ENCODE measurements at places on chromosomes 7 and 10.
A peak's percentile ranks its signal among the peaks of the same experiment; 100 is the strongest.

- no peak for DNase-seq
Observed at GRCh38 chr7:107938456-107939250, 47.7 kb downstream of the DLD start.

DNA sequence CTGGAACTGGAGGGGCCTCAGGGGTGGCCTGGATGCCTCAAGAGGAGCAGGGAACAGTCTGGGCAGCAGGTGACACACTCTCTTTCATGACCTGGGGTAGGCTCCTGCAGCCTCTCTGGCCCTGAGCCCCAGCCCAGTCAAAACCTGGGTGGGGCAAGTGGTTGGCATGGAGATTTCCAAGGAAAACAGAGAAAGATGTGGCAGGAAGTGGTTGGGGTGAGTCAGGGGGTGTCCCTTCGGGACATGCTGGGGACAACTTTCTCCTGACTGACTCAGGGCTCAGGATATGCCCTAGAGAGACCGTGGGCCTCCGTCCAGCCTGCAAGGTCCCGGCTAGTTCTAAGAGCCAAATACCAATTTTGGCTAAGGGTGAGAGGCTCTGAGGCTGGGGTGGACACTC, 2.9 kb downstream of the AQP1 start:
- no peak for DNase-seq

DNA sequence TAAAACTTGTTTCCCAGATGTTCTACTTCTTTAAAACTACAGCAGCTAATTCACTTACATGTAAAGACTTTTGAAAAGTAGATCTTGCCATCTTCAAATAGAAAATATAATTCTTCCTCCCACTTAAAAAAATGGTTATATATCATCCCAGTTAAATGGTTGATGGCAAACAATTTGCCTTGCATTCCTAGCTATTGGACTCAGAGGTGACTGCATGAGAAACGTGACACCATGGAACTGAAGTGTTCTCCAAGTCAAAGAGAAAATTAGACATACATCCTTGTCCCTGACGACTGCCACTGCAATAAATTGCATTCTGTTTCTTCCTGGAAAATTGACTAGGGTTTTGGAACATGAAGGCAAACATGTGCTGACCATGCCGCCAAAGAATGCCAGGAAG, 95.0 kb upstream of the POM121L12 start:
- no peak for DNase-seq

DNA sequence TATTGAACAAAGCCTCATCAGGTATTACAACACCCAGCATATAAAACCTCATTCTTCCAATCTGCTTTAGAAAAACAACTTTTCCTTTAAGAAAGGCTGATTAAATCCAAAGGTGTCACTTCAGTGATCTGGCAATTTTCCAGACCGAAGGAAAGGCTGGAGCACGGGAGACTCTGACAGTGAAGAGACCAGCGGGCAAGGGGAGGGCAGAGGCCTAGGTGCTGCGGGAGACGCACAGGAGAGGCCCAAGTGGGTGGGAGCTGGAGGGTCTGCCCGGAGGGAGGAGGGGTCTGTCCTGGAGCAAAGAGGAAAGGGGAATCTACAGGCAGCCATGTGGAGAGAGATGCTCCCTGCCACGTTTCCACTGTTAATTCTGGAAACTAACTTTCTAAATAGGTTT, 24.3 kb upstream of the PPP2R2D start:
- DNase-seq: no peak

- no peak for DNase-seq
Observed at GRCh38 chr10:52541006-52541473, 227.0 kb downstream of the DKK1 start.

DNA sequence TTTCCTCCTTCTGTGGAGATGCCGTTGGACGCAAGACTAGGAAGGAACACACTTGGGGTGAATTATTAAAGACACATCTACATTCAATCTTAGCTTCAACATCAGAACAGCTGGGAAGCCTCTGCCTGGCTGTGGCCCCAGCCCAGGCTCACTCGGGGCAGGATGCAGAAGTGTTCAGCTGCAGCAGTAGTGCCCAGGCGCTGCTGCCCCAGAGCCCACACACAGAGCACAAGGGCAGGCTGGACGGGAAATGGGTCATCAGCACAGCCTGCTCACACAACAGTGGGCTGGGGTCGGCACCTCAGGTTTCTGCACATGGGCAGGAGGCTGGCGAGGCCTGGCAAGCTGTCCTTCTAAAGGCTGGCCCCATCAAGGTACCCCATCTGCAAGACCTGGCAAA, 42.5 kb downstream of the NOD1 start:
- DNase-seq: no peak

DNA sequence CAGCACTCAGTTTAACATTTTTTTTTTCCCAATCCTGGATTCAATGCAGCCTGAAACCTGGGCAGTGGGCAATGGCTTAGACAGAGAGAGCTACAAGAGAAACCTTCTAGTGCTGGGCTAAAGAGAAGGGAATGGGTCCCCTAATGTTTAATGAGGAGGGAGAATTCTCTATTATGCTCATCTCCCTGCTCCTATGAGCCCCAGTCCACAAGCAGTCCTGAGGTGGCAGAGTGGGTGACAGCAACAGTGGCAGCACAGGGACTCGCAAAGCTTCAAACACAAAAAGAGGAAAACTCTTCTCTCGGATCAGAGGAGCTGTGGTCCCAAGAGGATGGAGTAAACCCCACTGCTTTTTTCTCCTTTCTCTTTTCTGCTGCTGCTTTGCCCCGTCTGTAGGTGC, 36.5 kb downstream of the COBL start:
- DNase-seq: no peak

DNA sequence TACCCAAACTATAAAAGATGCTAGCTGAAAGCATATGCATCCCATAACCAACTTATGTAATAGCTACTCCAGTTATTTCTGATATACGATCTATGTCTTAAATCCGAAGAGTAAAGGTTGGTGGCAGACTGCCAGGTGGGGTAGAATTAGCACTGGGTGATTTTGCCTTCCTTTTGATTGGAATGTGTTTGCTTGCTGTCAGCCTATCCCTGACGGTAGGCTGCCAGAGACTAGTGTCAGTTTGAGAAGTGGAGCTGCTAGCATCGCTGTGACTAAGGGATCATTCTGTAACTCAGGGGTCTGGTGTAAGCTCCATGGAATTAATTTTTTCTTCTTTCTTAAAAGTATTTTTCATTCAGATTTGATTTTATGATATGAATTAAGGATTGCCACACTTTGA, 9.5 kb upstream of the SEM1 start:
- no peak for DNase-seq

GRCh38 chr10:98349508-98349922, 65.5 kb downstream of the PYROXD2 start:
- DNase-seq: no peak

GRCh38 chr7:66771795-66772194, 31.3 kb downstream of the RABGEF1 start:
- no peak for DNase-seq

DNA sequence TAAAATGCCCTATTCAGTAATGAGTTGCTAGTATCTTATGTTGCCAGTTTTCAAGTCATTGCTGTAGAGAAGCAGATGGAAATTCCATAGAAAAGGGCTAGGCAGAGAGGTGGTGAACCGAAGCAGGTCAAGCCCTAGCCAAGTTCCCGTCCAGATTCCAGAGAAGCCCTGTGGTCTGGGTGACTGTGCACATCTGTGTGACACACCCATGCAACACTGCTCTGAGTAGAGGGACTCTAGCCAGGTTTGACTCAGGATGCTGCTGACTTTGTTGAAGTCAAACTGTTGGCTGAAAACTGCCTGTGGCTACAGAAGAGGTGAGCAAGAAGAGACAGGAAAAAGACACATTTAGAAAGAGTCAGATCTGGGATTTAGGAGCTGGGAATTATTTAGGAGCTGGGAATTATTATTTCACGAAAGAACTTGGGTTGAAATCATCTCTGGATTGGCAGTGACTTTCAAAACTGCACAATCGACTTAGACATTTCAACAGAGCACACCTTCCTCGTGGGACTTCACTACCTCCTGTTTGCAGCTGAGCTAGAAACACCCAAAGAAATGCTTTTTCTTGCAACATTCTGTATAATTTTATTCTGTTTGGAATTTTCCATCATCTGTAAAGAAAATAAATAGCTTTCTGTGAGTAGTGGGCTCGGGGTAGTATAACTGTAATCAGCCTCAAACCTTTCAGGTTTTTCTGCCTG, 149.1 kb upstream of the PRKCQ start:
- no peak for DNase-seq

DNA sequence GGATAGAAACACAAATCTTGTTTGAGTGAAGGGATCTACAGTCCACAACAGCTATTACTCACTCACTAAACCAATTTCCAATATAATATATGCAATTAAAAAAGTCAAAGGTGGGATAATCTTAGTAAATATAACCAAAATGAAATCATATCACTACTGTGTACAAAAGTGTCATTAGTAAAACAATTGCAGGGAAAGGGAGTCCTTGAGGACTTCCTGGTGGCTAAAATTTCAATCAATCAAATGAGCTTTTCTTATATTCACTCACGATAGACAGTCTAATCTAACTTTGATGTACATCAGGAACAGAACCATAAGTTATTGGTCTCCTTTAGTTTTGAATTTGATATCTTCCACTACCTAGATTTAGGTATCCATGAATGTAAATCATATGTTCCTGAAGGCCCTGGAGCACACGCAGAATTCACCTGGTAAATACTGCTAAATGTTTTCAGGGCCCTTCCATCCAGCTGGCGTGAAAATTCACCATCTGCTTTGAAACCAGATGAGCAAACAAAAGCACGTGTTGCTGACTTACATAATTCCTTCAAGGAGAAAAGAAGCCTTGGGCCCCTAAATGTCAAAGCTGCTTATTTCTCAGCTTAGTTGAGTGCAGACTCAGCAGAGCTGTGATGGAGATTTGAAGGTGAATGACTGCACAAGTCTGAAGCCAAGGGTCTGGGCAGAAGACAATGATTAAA, 159.3 kb upstream of the TMEM196 start:
- peak; percentile 36 for DNase-seq
